ENCODE measurements at places on chromosomes 13 and 19.

DNA sequence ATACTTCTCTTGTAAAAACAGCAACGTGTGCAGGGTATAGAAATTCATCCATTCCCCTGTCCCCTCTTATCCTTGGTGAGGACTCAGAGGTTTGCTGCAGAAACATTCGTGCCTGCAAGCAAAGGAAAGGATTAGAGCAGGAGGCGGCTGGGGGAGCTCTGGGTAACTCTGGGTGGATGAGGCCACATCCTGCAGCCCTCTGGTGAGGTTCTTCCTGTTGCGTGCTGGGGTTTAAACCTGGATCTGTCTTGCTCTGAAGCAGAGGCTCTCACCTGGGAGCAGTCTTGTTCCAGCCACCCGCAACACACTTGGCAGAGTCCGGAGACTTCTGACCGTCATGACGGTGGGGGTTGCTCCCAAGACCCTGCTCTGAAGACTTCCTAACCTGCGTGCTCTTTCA, 69.2 kb downstream of the ATP11A start:
- DNase-seq: no peak

DNA sequence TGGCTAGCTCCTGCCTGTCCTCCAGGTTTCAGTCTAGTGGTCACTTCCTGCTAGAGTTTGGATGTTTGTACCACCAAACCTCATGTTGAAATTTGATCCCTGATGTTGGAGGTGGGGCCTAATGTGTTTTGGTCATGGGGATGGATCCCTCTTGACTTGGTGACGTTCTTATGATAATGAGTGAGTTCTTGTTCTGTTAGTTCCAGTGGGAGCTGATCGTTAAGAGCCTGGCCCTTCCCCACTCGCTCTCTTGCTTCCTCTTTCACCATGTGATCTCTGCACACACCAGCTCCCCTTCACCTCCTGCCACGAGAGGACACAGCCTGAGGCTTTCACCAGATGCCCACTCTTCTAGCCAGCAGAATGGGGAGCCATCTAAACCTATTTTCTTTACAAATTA, 86.8 kb upstream of the SCEL start:
- DNase-seq: no peak

GRCh38 chr13:43653395-43653794, 133.4 kb downstream of the ENOX1 start:
- DNase-seq: no peak

- DNase-seq: no peak
Measured at GRCh38 chr13:113669755-113670341, 2.8 kb downstream of the GRK1 start.

GRCh38 chr19:13850910-13851733, 25.8 kb upstream of the NANOS3 start:
- DNase-seq: peak; percentile 77

GRCh38 chr13:42355092-42355485, 83.1 kb downstream of the AKAP11 start:
- DNase-seq: no peak

DNA sequence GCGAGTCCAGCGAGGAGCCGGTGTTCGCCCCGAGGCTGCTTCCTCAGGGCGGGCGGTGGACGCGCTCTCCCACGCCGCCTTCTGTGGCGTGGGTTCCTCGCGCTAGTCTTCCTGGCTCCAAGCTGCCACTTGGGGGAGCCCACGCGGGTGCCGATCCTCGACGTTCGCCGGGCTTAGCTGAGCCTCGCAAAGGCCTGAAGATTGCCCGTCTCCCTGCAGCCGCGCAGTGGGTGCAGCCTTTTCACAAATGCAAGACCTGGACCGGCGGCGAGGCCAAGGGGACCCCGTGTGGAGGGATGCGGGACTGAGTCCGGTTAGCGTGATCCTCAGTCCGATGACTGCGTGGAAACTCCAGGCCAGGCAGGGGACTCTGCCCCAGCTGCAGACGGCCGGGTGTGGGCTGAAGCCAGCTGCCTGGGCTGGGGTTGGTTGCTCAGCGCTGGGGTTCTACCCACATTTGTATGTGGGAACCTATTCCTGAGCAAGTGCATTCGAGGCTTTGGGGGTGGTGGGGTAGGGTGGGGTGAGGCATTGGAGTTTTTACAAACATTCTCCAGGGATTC, 16.6 kb upstream of the LRP3 start:
- no peak for DNase-seq

DNA sequence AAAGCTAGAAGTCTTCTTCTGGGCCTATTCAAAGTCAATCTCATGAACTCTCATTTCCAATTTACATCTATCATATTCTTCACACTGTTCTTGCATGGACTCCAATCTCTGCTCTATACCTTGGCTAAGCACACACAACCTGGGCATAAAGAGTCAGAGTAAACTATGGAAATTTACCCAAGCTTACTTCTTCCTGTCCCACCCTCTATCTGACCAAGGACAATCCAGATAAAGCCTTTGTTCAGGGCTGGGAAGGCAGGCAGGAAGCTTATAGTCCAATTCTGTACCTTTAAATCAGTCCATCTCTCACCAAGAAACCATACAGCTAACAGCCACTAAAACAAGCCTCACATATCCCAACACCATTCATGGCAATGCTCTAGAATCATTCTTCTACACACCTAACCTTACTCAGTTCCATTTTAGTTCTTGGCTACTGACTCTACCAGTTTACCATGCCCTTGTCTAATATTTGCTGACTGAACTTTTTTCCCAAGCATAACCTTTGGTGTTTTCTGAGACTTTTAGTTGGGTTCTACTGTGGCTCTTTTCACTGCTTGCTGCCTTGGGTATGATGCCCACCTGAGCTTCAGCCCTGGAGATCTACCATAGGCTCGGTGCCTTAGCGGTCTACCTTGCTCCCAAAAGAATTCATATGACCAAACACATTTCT, 38.9 kb downstream of the N4BP2L2 start:
- no peak for DNase-seq

DNA sequence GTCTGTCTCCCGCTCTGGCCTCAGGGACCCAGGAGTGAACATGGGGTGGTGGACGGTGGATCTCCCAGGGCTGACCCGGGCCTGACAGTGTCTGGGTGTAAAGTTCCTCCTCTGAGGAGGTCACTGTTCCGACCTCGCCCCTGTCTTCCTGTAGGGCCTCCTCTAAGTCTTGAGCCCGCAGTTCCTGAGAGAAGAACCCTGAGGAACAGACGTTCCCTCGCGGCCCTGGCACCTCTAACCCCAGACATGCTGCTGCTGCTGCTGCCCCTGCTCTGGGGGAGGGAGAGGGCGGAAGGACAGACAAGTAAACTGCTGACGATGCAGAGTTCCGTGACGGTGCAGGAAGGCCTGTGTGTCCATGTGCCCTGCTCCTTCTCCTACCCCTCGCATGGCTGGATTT, at the start of gene SIGLEC9:
Gene SIGLEC9 (plus strand): TSS at position 178 of the 400 bp plus-strand sequence. CDS start 69 bp downstream, at position 247.
- DNase-seq: no peak

DNA sequence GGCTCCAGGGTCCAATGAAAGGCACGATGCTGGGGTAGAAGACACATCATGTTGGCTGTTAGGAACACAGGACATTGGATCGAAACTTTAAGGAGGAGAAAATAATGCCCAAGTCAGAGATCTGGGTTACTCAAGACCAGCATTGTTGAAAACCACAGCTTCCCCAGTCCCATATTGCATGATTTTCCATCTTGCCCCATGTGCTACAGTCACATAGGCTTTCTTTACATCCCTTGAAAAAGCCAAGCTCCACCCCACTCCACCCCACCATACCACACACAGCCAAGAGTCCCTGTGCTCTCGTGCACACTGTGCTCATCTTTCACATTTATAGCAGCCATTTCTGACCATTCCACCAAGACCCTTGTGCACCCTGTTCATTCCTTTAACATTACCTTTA, 636.2 kb downstream of the DIAPH3 start:
- no peak for DNase-seq

- DNase-seq: no peak
Measured at GRCh38 chr19:12974301-12975220, 5.2 kb downstream of the DAND5 start.

DNA sequence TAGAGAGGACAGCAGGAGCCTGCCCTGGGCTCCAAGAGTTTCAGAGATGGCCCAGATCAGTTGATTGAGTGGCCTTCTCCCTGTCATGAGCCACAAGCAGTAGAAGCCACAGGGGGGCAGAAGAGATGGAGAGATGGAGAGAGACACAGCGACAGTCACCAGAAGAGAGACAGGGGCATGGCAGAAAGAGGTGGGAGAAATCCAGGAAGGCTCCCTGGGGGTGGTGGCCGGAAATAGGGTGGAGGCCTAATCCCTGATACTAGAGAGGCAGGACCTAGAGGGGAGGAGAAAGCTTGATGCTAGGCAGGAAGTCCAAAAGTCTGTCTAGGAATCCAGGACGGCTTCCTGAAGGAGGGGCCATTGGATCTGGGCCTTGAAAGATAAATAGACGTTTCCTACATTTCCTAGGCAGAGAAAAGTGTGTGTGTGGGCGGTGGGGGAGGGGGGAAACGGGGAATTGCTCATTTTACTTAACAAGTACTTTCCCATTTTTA, 9.6 kb upstream of the TPM4 start:
- DNase-seq: no peak

- DNase-seq: no peak
Measured at GRCh38 chr13:91132786-91133185, 214.7 kb upstream of the MIR17HG start.

GRCh38 chr19:37251308-37252229, 33.6 kb downstream of the ZNF383 start:
- peak; percentile 91 for DNase-seq

All from smooth muscle cell of the brain vasculature (primary cell).